ENCODE measurements at places on chromosomes 7 and 10.

DNA sequence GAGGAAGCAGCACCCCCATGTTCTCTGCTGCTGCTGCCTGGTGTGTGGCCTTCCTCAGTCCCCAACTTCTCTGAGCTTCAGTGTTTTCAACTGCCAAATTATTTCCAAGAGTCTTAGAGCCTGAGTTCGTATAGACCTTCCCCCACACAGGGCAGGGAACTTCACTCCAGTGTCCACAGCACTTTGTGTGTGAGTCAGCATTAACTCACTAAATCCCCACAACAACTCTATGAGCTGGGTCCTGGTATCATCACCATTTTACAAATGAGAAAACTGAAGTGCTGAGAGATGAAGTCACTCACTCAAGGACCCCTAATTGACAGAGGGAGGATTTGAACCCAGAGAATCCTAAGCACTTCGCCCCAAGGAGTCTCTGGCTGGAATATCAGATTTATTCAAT is 48.3 kb downstream of the ADCYAP1R1 start:
- peak; percentile 3 for DNase-seq

GRCh38 chr7:39645482-39646407 is 22.4 kb downstream of the RALA start:
- DNase-seq: no peak

DNA sequence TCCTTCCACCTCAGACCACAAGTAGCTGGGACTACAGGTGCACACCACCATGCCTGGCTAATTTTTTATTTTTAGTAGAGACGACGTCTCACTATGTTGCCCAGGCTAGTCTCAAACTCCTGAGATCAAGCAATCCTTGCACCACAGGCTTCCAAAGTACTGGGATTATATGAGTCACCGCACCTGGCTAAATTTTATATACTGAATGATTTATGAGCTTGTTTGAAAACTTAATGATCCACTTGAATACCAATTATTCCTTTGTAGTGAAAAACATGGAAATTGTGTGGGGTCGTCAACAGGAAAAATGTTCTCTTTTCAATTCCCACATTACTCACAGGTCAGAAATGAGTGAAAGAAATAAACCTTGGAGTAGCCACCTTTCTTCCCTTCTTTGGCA is 31.3 kb downstream of the RAPGEF5 start:
- DNase-seq: no peak

- no peak for DNase-seq
Observed at GRCh38 chr10:11255796-11256444, 238.2 kb downstream of the CELF2 start.

DNA sequence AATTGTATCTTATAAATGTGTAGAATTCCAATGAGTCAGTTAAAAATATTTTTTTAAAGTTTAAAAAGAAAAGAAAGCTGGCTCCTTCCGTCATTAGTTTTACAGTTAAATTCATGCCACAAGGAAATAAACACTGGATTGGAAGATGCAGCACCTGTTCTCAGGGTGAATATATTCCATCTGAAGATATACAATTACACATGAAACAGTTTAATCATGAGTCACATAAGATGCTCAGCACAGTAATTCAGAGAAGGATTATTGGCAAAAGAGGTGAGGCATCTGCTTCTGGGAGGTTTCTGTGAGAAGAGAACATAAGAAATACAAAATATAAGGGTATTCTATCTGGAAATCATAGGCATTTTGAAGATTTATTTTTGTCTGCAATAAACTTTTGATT is 376.5 kb upstream of the SORCS1 start:
- DNase-seq: no peak

DNA sequence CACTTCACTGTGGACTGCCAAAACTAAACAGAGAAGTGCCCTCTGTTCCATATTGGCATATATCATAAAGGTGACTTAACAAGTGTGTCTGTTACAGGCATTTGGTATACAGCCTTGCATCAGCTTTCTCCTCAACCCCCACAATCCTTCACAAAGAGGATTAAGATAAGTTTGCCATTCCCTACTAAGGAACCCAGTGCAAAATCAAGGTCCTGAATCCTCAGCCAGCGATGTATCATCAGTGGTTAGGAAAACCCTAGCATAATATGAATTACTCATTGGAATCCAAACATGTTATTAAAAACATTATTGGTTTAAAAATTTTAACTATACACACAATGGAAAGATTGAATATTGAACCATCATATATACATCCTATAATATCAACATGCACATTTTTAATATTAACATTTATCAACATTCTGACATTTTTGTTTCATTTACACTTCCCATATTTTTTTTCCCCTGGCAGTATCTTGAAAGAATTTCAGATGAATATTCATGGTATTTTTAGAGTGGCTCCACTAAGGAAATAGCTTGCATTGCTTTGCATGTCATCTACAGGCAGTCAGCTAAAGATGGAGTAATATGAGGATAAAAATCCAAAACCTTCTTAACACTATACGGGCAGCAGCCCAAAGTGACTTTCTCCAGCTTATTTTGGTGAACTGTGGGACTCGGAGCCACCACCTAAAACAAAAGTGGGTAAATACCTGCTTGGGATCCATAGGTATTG is 215.6 kb upstream of the CHRM2 start:
- DNase-seq: peak; percentile 56

DNA sequence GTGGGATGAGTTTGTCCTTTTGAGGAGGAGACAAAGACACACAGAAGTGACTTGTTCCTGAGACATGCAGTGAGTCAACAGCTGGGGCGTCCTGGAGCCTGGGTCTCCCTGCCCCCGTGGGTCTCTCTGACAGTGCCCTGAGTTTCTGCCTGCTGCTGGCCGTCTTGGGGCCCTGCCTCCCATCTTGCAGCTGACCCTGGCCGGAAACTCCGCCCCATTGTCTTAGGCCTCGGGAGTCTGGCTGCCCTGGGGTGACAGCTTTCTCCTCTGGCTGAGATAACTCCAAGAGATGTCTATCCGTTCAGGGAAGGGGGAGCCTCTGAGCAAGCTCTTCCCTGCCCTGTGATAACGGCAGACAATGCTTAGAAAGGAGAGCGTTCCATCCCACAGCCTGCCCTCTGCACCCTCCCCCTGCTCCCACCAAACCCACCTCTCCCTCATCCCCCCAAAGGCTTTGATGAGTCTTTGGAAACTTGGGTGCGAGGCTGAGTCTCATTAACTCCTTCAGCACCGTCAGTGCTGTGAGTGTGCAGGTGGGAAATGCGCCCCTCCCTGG is 69.5 kb upstream of the PODXL start:
- peak; percentile 58 for DNase-seq

Data from adipocyte (in vitro differentiated cells).